ENCODE measurements at places on chromosomes 12 and 14.

- H3K4me3 ChIP-seq, result no peak overlapping the region
- peaks cover 2% of the 10 kb centered on the region for H3K36me3 ChIP-seq
- H3K4me1 ChIP-seq, result peaks cover 19% of the 10 kb centered on the region
- no peaks in the 10 kb centered on the region for H3K27me3 ChIP-seq
Measured at GRCh38 chr12:104426926-104427546, 29.7 kb upstream of the CHST11 start.

DNA sequence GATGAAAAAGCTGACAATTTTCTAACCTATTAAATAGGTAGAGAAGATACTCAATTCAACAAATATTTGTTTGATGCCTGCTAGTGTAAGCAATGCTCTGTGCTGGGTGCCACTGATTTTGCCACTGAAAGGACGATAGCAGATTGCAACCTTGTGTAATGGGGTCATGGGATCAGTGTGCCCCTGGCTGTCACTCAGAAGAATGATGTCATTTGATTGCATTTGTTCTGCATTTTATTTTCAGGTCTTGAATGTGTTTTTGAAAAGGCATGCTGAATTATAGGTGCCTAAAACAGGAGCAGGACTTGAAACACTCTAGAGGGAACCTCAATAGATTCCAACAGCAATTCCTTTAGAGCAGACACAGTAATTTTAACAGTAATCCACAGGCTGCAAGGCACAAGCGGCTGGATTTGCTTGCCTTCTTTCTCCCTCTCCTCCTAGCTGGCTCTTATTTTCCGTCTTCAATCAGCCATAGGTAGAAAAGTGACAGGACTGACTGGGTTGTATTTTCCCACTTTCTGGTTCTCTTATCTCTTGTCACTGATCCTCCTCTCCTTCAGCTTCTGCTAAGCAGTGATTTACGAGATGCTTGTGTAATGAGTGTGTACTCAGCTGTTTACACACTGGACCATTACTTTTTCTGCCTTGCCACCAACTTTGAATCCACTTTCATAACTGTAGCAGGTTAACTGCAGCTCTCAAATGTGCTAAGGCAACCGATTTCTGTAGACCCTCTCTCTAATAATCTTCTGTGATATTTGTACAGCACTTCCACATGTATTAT lies 4.1 kb downstream of the PLXNC1 start:
- peaks cover 41% of the 10 kb centered on the region for H3K4me1 ChIP-seq
- peaks cover 5% of the 10 kb centered on the region for H3K36me3 ChIP-seq
- no peak overlapping the region for H3K4me3 ChIP-seq
- H3K27ac ChIP-seq, result peak overlapping the region; percentile 12
- H3K27me3 ChIP-seq, result no peaks in the 10 kb centered on the region
- DNase-seq, result no peak

DNA sequence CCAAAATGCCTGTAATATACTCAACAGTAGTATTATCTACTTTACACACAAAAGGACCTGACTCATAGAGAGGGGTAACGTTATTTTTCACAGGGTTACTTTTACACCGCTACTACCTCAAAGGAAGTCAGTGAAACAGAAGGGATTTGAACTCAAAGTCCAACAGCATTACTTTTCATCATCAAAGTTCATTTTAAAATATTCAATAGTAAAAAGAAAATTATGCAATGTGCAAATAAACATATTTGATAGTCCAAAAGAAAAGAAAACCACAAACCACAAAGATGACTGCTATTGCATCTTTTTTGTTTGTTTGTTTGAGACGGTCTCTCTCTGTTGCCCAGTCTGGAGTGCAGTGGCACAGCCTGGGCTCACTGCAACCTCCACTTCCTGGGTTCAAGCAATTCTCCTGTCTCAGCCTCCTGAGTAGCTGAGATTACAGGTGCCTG lies 15.5 kb downstream of the KIF21A start:
- H3K27ac ChIP-seq, result no peak overlapping the region
- H3K4me3 ChIP-seq, result no peak overlapping the region
- peaks cover 16% of the 10 kb centered on the region for H3K4me1 ChIP-seq
- DNase-seq, result no peak
- H3K36me3 ChIP-seq, result peaks cover 6% of the 10 kb centered on the region

DNA sequence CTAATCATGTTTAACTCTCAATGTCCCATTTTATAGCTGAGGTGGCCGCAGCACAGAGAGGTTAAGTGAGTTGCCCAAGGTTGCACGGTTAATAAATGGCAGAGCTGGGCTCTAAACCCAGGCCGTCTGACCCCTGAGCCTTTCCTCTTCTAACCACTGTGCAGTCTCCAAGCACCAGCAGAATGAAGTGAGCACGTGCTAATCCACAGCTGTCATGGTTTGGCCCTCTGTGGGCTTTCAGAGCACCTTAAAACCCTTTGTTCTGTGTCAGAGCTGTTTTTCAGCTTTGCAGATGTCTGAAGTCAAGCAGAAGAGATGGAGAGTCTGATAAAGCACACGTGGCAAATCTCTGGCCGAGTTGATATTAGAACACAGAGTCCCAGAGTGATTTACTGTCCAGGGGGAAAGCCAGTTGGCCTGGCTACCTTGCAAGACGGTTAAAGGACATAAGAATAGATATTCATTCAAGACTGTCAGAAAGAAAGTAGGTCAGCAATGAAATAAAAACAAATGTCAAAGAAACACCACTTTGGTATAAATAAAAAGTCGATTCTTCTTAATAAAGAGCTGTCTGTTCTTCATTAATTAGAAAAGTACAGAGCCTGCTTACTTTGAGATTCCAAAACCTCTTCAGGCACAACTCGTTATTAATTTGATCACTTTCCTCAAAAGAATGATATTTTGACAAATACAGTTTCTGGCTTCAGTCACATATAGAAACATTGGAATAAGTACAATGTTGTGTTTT lies 107.3 kb downstream of the CRADD start:
- no peak for DNase-seq
- no peak overlapping the region for H3K4me3 ChIP-seq
- peaks cover 23% of the 10 kb centered on the region for H3K4me1 ChIP-seq
- H3K36me3 ChIP-seq, result peaks cover 6% of the 10 kb centered on the region
- no peaks in the 10 kb centered on the region for H3K27me3 ChIP-seq
- peak overlapping the region; percentile 78 for H3K27ac ChIP-seq

- no peak overlapping the region for H3K27ac ChIP-seq
- H3K4me1 ChIP-seq, result no peaks in the 10 kb centered on the region
- no peak overlapping the region for H3K4me3 ChIP-seq
- peaks cover 46% of the 10 kb centered on the region for H3K27me3 ChIP-seq
Measured at GRCh38 chr14:30551460-30551859, 7.5 kb upstream of the G2E3 start.

DNA sequence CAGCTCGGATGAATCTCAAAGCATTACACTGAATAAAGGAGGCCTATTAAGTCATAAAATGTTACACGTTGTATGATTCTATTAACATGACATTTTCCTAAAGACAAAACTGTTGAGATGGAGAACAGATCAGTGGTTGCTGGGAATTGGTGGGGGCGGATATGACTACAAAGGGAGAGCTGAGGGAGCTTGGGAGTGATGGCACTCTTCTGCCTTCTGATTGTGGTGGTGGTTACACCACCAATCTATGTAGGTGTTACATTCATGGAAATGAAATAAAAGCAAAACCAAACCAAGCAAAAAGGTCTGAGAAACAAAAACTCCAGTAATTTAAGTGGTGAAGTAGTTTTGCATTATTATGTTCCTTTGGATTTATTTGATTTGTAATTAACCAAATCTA lies 16.4 kb upstream of the EVL start:
- H3K4me3 ChIP-seq, result no peak overlapping the region
- DNase-seq, result no peak
- no peak overlapping the region for H3K27ac ChIP-seq
- H3K4me1 ChIP-seq, result peaks cover 16% of the 10 kb centered on the region
- no peaks in the 10 kb centered on the region for H3K27me3 ChIP-seq
- H3K36me3 ChIP-seq, result no peaks in the 10 kb centered on the region

- no peak for DNase-seq
- H3K4me3 ChIP-seq, result no peak overlapping the region
- no peaks in the 10 kb centered on the region for H3K27me3 ChIP-seq
Measured at GRCh38 chr14:84969501-84969900, 560.4 kb upstream of the FLRT2 start.

- DNase-seq, result no peak
- peaks cover 34% of the 10 kb centered on the region for H3K27me3 ChIP-seq
- no peak overlapping the region for H3K4me3 ChIP-seq
- H3K36me3 ChIP-seq, result peaks cover under 1% of the 10 kb centered on the region
- no peaks in the 10 kb centered on the region for H3K4me1 ChIP-seq
Measured at GRCh38 chr14:54503486-54503885, 6.2 kb upstream of the CGRRF1 start.

GRCh38 chr12:122412851-122413433 lies 9.5 kb downstream of the CLIP1 start:
- peak overlapping the region; percentile 77 for H3K27ac ChIP-seq
- H3K4me1 ChIP-seq, result peaks cover 25% of the 10 kb centered on the region
- H3K4me3 ChIP-seq, result peak overlapping the region; percentile 38
- no peak for DNase-seq
- H3K36me3 ChIP-seq, result peaks cover 2% of the 10 kb centered on the region

DNA sequence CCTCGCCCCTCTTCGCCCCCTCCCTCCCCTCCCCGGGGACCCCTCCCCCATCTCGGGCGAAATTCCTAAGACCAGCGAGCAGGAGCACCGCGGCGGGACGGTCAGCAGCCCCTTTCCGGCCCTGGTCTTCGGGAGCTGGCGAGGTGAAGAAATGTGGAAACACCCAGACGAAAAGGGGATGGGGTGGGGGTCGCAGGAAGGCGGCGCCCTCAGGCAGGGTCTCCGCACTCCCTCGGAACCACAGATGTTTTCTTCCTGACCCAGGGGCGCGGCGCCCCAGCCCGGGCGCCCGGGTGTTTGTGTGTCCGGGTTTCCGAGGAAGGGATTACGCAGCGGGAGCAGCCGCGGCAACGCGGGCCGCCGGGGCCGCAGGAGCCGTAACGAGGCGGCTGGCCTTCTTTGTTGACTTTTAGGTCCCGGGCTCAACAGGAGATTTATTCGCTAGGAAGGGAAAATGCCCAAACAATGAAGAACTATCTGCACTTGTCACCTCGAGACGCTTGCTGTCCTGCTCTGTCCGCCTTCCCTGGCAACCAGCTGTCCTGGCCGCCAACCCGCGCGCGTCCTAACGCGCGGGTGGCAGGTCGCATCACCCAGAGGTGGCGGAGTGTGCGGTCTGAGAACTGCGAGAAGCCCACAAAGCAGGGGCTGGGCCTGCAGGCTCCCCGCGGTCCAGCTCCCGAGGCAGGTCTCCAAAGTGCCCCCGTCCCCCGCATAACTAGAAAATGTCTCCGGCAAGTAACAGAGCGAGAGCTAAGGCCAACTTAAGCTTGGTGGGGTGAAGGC lies 7.0 kb downstream of the FOXA1 start:
- no peaks in the 10 kb centered on the region for H3K36me3 ChIP-seq
- DNase-seq, result no peak
- H3K27me3 ChIP-seq, result peaks cover 66% of the 10 kb centered on the region
- H3K4me3 ChIP-seq, result no peak overlapping the region
- no peak overlapping the region for H3K27ac ChIP-seq

GRCh38 chr14:58138714-58139482 lies 13.1 kb downstream of the ARMH4 start:
- H3K27ac ChIP-seq, result no peak overlapping the region
- no peaks in the 10 kb centered on the region for H3K4me1 ChIP-seq
- H3K4me3 ChIP-seq, result no peak overlapping the region
- DNase-seq, result no peak
- H3K27me3 ChIP-seq, result peaks cover 15% of the 10 kb centered on the region

- peaks cover 28% of the 10 kb centered on the region for H3K36me3 ChIP-seq
- no peaks in the 10 kb centered on the region for H3K27me3 ChIP-seq
- peak overlapping the region; percentile 75 for H3K27ac ChIP-seq
Measured at GRCh38 chr12:57755454-57756372, 810 bp downstream of the MARCHF9 start.

- H3K4me3 ChIP-seq, result no peak overlapping the region
- H3K4me1 ChIP-seq, result peaks cover 7% of the 10 kb centered on the region
- no peak for DNase-seq
- H3K27me3 ChIP-seq, result no peaks in the 10 kb centered on the region
Measured at GRCh38 chr12:8629486-8630033, 16.9 kb upstream of the AICDA start.

DNA sequence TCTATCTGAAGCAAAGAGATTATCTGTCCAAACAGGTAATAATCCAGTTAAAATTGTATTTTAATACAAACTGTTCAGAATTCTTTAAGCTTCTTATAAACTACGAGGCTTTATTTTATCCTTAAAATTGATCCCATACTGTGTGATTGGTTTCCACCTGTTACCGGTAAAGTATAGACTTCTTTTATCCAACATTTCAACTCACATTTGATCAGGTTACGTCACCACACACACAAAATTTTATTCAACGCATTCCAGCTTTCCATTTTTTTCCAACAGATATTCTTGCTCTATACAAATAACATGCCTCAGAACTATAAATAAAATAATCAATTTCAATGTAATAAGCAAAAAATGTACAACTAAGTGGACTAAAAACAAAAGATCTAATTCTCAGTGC lies 4.5 kb downstream of the NOVA1 start:
- no peak overlapping the region for H3K27ac ChIP-seq
- no peak for DNase-seq
- no peaks in the 10 kb centered on the region for H3K27me3 ChIP-seq
- H3K4me3 ChIP-seq, result no peak overlapping the region
- no peaks in the 10 kb centered on the region for H3K36me3 ChIP-seq

DNA sequence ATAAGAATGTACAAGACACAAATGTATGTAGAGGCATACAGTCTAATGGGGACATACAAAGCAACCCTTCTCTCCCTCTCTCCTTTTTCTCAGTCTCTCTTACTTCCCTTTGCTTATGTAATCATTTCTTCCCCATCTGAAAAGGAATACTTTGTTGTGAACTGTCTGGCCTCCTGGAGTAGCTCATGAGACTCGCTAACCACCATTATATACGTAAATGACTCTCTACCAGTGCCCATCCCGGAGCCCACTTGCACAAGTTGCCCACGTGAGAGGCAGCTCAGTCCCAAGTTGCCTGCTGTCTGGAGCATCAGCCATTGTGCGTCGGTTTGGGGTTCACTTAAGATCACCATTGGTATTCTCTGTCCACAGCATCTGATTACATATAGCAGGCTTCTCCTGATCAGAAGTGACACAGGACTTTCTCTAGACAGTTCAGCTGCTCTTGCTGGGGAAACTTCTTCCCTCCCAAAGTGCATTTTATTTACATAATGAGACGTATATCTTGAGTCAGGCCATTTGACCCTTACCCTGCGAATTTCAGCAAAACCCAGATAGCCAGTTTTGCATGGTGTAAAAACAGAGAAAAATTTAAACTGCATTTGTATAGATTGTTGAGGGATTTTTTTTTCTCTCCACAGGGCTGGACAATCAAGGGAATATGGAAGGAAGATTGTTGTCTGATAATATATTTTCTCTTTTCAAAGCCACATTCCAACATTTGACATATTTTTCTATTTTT lies 220.7 kb upstream of the EGLN3 start:
- no peak overlapping the region for H3K4me3 ChIP-seq
- no peaks in the 10 kb centered on the region for H3K36me3 ChIP-seq
- H3K27me3 ChIP-seq, result no peaks in the 10 kb centered on the region
- no peak overlapping the region for H3K27ac ChIP-seq
- no peaks in the 10 kb centered on the region for H3K4me1 ChIP-seq

GRCh38 chr12:51943346-51943745 lies 8.2 kb upstream of the ACVR1B start:
- peaks cover 51% of the 10 kb centered on the region for H3K27me3 ChIP-seq
- no peak overlapping the region for H3K4me3 ChIP-seq
